Activated B cell treated with CpG ODN at 0.5 μM for 24 hours (primary cell): ENCODE measurements at places on chromosomes 16 and 17. TPM values are rescaled to one million over a fixed set of nuclear protein-coding genes. Genes with fewer than 3 reads are reported as not detected.

- H3K4me1 ChIP-seq = peaks cover 22% of the 10 kb centered on the region
- peak overlapping the region; percentile 79 for H3K4me3 ChIP-seq
- H3K27ac ChIP-seq = peak overlapping the region; percentile 30
- H3K36me3 ChIP-seq = peaks cover 19% of the 10 kb centered on the region
- no peak for DNase-seq
Observed at GRCh38 chr16:81035975-81036750, 521 bp downstream of the ATMIN start.

GRCh38 chr17:8253801-8254200, 4.7 kb downstream of the PFAS start:
- no peak overlapping the region for H3K4me3 ChIP-seq
- DNase-seq = no peak
- H3K27ac ChIP-seq = no peak overlapping the region
- H3K27me3 ChIP-seq = no peaks in the 10 kb centered on the region
- peaks cover 18% of the 10 kb centered on the region for H3K4me1 ChIP-seq

DNA sequence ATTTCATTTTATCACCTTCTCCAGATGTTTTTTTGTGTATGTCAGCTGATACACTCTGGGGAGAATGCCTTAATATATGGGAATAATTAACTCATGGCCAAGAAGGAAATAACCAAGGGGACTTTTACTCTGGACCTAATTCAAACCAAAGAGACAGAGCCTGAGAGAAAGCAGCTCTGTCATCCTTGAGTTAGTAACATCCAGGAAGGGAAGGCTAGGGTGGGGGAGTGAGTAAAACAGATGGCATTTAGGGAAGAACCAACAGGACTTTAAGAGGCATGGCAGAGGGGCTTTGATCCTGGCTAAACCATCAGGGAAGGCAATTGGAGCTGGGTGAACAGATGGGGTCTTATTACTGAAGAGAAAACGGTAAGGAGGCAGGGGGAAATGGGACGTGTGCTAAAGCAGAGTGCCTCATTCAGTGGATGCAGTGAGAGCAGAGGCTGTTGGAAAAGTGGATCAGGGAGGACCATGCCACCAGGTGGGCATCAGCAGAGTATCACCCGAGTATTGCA, 2.5 kb upstream of the SMPD3 start:
- no peak overlapping the region for H3K27ac ChIP-seq
- peaks cover 23% of the 10 kb centered on the region for H3K4me1 ChIP-seq
- no peaks in the 10 kb centered on the region for H3K27me3 ChIP-seq
- H3K36me3 ChIP-seq = no peaks in the 10 kb centered on the region

GRCh38 chr17:66002063-66002585, 189.8 kb downstream of the CEP112 start:
- no peaks in the 10 kb centered on the region for H3K4me1 ChIP-seq
- no peak overlapping the region for H3K4me3 ChIP-seq
- H3K36me3 ChIP-seq = no peaks in the 10 kb centered on the region
- DNase-seq = no peak

- peak overlapping the region; percentile 81 for H3K4me3 ChIP-seq
- no peaks in the 10 kb centered on the region for H3K27me3 ChIP-seq
- H3K36me3 ChIP-seq = peaks cover 15% of the 10 kb centered on the region
- peaks cover 87% of the 10 kb centered on the region for H3K4me1 ChIP-seq
Observed at GRCh38 chr17:49739641-49740271, 24.2 kb downstream of the FAM117A start.

DNA sequence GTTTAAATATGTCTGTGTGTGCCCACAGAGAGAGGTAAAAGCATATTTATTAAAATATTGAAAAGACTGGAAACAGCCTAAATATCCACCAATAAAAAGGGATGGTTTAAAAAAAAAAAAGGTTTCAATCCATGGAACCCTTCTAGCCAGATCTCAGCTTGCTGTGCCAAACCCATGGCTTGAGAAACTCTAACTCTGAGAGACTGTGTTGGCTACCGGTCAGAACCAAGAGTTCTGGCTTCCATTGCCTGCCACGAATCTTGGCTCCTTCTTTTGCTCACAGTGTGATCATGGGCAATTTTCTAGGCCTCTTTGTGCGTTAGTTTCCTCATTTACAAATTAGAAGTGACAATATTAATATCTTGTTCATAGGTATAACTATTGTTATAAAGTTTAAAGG, 201.3 kb upstream of the IRX3 start:
- DNase-seq = no peak
- H3K4me1 ChIP-seq = no peaks in the 10 kb centered on the region
- no peak overlapping the region for H3K4me3 ChIP-seq
- H3K27me3 ChIP-seq = no peaks in the 10 kb centered on the region

GRCh38 chr17:14044702-14045101, 24.6 kb upstream of the COX10 start:
- H3K4me1 ChIP-seq = no peaks in the 10 kb centered on the region
- no peak overlapping the region for H3K27ac ChIP-seq
- peaks cover 2% of the 10 kb centered on the region for H3K36me3 ChIP-seq

- peaks cover 4% of the 10 kb centered on the region for H3K36me3 ChIP-seq
- peak overlapping the region; percentile 88 for H3K4me3 ChIP-seq
- H3K27ac ChIP-seq = peak overlapping the region; percentile 96
- no peak for DNase-seq
- no peaks in the 10 kb centered on the region for H3K27me3 ChIP-seq
- peaks cover 65% of the 10 kb centered on the region for H3K4me1 ChIP-seq
Observed at GRCh38 chr17:31508288-31509094, 117.0 kb downstream of the RAB11FIP4 start.

DNA sequence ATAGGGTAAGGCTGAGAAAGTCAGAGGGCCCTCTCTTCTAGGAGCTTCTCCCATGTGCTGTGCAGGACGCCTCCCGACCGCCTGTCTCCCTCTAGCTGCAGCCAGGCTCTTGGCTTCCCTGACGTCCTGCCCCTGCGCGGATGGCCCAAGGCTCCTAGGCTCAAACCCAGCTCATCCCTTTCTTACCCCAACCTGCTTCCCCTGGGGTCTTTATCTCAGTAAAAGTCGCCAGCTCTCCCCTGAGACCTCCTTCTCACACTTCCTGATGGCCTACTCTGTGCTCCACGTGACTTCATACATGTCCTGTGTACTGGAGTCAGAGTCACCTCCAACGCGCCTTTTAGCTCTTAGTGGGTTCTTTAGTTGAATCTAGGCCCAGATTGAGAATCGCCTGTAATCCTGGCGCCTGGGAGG, 1.1 kb upstream of the ZNF747 start:
- peak overlapping the region; percentile 97 for H3K27ac ChIP-seq
- peak overlapping the region; percentile 96 for H3K4me3 ChIP-seq
- H3K36me3 ChIP-seq = peaks cover 38% of the 10 kb centered on the region
- DNase-seq = peak; percentile 43
- peaks cover 29% of the 10 kb centered on the region for H3K4me1 ChIP-seq
- no peaks in the 10 kb centered on the region for H3K27me3 ChIP-seq

- peaks cover 3% of the 10 kb centered on the region for H3K27me3 ChIP-seq
- H3K4me1 ChIP-seq = no peaks in the 10 kb centered on the region
- H3K36me3 ChIP-seq = peaks cover 26% of the 10 kb centered on the region
- no peak overlapping the region for H3K4me3 ChIP-seq
Observed at GRCh38 chr17:44749980-44750318, 8.8 kb upstream of the ADAM11 start.

- DNase-seq = no peak
- H3K27ac ChIP-seq = no peak overlapping the region
- H3K4me3 ChIP-seq = no peak overlapping the region
- peaks cover 8% of the 10 kb centered on the region for H3K4me1 ChIP-seq
- peaks cover 36% of the 10 kb centered on the region for H3K36me3 ChIP-seq
- H3K27me3 ChIP-seq = no peaks in the 10 kb centered on the region
Observed at GRCh38 chr16:67862623-67863583, 9.9 kb upstream of the EDC4 start.

GRCh38 chr17:51997723-51998122, 160.8 kb downstream of the CA10 start:
- no peaks in the 10 kb centered on the region for H3K4me1 ChIP-seq
- H3K4me3 ChIP-seq = no peak overlapping the region
- no peak overlapping the region for H3K27ac ChIP-seq

GRCh38 chr16:873889-874288, 73.4 kb upstream of the GNG13 start:
- peaks cover 21% of the 10 kb centered on the region for H3K36me3 ChIP-seq
- no peak for DNase-seq
- peaks cover 21% of the 10 kb centered on the region for H3K4me1 ChIP-seq
- no peak overlapping the region for H3K4me3 ChIP-seq
- H3K27me3 ChIP-seq = no peaks in the 10 kb centered on the region
- H3K27ac ChIP-seq = peak overlapping the region; percentile 12

GRCh38 chr16:14448879-14449278, 181.2 kb downstream of the PARN start:
- H3K4me1 ChIP-seq = no peaks in the 10 kb centered on the region
- no peak for DNase-seq
- peaks cover 27% of the 10 kb centered on the region for H3K36me3 ChIP-seq
- no peak overlapping the region for H3K27ac ChIP-seq
- H3K4me3 ChIP-seq = no peak overlapping the region

GRCh38 chr16:55508271-55508921, 476 bp upstream of the LPCAT2 start:
- H3K36me3 ChIP-seq = no peaks in the 10 kb centered on the region
- DNase-seq = no peak
- no peak overlapping the region for H3K27ac ChIP-seq
- H3K4me1 ChIP-seq = peaks cover 19% of the 10 kb centered on the region
- H3K4me3 ChIP-seq = peak overlapping the region; percentile 73

- no peak for DNase-seq
- no peak overlapping the region for H3K27ac ChIP-seq
- H3K36me3 ChIP-seq = peaks cover 60% of the 10 kb centered on the region
- H3K4me1 ChIP-seq = no peaks in the 10 kb centered on the region
- H3K4me3 ChIP-seq = no peak overlapping the region
Observed at GRCh38 chr16:28591355-28591754, 5.5 kb downstream of the SULT1A2 start.

DNA sequence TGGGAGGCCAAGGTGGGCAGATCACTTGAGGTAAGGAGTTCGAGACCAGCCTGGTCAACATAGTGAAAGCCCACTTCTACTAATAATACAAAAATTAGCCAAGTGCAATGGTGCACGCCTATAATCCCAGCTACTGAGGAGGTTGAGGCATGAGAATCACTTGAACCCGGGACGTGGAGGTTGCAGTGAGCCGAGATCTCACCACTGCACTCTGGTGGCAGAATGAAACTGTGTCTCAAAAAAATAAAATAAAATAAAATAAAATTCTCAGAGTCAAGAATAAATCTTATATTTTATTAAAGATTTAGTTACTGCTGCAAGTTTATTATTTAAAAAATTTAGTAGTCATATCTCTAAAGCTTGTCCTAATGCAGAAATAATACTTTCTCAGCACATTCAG, 29.7 kb downstream of the ARL4D start:
- H3K36me3 ChIP-seq = no peaks in the 10 kb centered on the region
- H3K27ac ChIP-seq = no peak overlapping the region
- no peak for DNase-seq
- peaks cover 12% of the 10 kb centered on the region for H3K27me3 ChIP-seq
- H3K4me3 ChIP-seq = no peak overlapping the region

- no peaks in the 10 kb centered on the region for H3K27me3 ChIP-seq
- DNase-seq = no peak
- no peak overlapping the region for H3K4me3 ChIP-seq
- no peak overlapping the region for H3K27ac ChIP-seq
- peaks cover 30% of the 10 kb centered on the region for H3K4me1 ChIP-seq
Observed at GRCh38 chr17:3647769-3648555, 11.4 kb downstream of the CTNS start.

DNA sequence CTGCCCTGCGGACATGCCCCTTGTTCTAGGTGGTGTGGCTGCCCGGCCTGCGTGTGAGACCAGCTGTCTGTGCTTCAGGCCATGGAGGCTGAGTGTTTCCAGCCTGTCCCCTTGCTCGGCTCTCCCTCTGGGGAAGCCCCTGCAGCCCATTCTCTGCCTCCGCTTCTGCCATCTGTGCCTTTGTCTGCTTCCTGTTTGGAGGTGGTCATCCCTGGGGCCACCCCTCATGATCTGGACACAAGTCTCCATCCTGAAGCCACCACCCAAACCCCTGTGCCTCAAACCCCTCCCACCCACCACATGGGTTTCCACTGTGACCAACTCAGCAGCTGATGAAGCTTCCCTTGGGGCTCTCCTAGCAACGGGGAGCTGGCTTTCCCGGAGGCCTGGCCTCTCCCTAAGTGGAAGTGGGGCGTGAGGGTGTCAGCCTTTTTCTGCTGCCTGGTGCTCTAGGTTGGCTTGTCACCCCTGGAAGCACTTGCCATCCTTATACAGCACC, 184.9 kb downstream of the SEC14L1 start:
- DNase-seq = no peak
- H3K4me3 ChIP-seq = peak overlapping the region; percentile 92
- peak overlapping the region; percentile 96 for H3K27ac ChIP-seq
- peaks cover 3% of the 10 kb centered on the region for H3K36me3 ChIP-seq
- H3K27me3 ChIP-seq = no peaks in the 10 kb centered on the region

GRCh38 chr16:88016964-88017363, 65.7 kb downstream of the BANP start:
- no peak overlapping the region for H3K27ac ChIP-seq
- H3K4me3 ChIP-seq = no peak overlapping the region
- no peak for DNase-seq
- H3K27me3 ChIP-seq = no peaks in the 10 kb centered on the region
- peaks cover 2% of the 10 kb centered on the region for H3K4me1 ChIP-seq

DNA sequence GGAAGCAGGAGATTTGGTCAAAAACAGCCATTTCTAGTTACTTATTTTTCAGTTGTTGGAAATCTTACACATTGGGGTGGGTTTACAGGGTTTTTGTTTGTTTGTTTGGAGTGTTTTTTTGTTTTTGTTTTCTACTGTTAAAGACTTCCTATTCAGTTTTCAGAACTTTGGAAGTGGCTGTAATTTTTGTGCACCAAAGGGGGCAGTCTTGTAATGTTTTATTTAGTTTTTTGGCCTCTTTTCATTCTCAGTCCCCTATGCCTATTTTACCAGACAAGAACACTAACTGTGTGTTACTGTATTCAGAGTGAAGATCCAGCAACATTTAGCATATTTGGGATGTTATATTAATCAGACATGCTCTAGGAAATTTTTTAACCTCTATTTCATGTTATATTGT, 20.6 kb downstream of the TPPP3 start:
- H3K4me1 ChIP-seq = no peaks in the 10 kb centered on the region
- H3K4me3 ChIP-seq = no peak overlapping the region
- H3K27ac ChIP-seq = no peak overlapping the region
- no peak for DNase-seq

DNA sequence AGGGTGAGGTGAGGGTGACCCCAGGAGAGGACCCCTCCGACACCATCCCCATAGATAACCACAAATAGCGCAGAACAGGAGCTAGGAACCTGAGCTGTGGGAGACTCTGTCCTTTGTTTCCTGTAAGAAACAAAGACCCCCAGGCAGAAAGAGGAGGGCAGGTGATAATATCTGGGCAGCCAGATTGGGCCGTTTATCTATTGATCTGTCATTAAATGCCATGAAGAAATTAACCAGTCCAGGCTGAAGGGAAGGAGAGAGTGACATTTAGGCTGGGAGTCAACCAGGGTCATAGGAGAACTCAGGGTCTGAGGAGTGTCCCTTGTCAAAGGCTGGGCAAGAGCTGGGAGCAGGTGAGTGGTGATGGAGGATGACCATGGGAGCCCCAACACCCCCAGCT, 157.8 kb downstream of the C16orf78 start:
- H3K36me3 ChIP-seq = no peaks in the 10 kb centered on the region
- peaks cover 17% of the 10 kb centered on the region for H3K4me1 ChIP-seq
- H3K4me3 ChIP-seq = no peak overlapping the region
- H3K27me3 ChIP-seq = peaks cover 27% of the 10 kb centered on the region
- H3K27ac ChIP-seq = no peak overlapping the region

ATP2C2 gene
- total RNA-seq = not detected in 2 replicates

FOXN1 gene
- not detected in 2 replicates for total RNA-seq

CCDC182 gene
- not detected in 2 replicates for total RNA-seq

ABCC11 gene
- not detected in 2 replicates for total RNA-seq

KRTAP4-1 gene
- not detected in 2 replicates for total RNA-seq

HSD11B2 gene
- 0.49 TPM in 1 of 2 replicates, not detected in the other for total RNA-seq

HCRT gene
- not detected in 2 replicates for total RNA-seq

KRT9 gene
- total RNA-seq = not detected in 2 replicates

TBX4 gene
- not detected in 2 replicates for total RNA-seq

SEBOX gene
- not detected in 2 replicates for total RNA-seq

CSH1 gene
- total RNA-seq = not detected in 2 replicates

SPATA2L gene
- 6.9 and 7.0 TPM in 2 replicates for total RNA-seq

PRDM7 gene
- total RNA-seq = not detected in 2 replicates

CYGB gene
- total RNA-seq = 0.44 and 0.49 TPM in 2 replicates
